ENCODE measurements at places on chromosomes 12 and 14.

- DNase-seq, result no peak
Observed at GRCh38 chr14:100893760-100894159, 9.8 kb downstream of the RTL1 start.

DNA sequence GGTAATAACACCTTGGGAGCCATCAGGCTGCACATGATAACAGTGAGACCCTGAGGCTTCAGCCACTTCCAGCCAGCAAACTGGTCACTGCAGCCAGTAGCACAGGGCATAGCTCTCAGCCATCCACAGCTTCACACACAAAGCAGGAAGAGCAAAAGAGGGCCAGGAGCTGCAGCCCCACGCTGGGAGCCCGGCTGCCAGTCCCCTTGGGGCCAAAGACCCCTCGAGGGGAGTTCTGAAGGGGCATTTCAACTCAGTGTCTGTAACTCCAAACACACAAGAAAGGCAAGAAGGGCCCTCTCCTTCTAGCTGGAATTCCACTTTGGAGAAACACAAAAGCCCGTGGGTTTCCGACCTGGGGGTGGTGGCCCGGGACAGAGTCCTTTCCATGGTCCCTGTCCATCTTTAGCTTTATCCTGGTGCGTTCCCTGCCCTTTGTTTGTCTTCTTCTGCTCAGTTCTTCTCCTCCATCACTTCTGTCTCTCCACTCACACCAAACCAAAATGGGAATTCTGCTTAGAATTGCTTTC, 151.8 kb upstream of the FKBP4 start:
- no peak for DNase-seq

DNA sequence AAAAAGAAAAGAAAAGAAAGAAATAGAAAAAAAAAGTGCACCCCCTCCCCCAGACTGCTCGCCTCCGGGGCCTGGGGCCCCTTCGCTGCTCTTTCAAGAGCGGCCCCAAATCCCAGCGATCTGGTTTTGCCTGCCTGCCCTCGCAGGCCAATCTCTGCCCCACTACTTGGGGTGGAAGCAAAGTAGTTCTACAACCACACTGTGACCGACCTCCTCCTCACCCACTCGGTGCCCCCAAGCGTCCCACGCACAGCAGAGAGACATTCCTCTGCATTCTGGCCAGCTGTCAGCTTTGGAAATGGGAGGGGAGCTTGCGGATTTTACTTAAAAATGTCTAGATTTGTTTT, 2.4 kb upstream of the TBX3 start:
- no peak for DNase-seq

DNA sequence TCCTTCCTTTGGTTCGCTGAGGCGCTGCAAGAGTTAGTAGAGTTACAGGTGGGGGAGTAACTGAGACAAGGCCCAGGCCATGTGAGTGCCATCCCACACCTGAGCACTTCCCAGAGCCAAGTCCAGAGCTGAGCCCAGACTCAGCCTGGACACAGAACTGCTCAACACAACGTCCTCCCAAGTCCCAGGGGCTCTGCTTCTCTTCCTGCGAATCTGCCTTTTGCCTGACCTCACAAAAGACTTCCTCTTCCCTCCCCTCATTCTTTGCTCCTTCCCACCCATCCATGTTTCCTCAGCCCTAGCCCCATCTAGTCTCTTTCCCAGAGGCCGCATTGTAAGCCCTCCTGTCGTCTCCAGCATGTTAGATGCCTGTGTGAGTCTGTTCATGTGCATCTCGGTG, 16.6 kb upstream of the MCRS1 start:
- no peak for DNase-seq

All from hematopoietic multipotent progenitor cell treated with erythropoietin and hydrocortisone succinate and interleukin-3 and kit ligand, for 8 days (in vitro differentiated cells).